ENCODE measurements at places on chromosomes 1 and 21. TPM values are rescaled to one million over a fixed set of nuclear protein-coding genes. Genes with fewer than 3 reads are reported as not detected.

- H3K4me1 ChIP-seq: no peaks in the 10 kb centered on the region
- no peak overlapping the region for H3K4me3 ChIP-seq
- DNase-seq: no peak
- no peaks in the 10 kb centered on the region for H3K27me3 ChIP-seq
- H3K27ac ChIP-seq: no peak overlapping the region
- H3K36me3 ChIP-seq: no peaks in the 10 kb centered on the region
Observed at GRCh38 chr1:218872026-218872425, 301.7 kb upstream of the LYPLAL1 start.

The SH3D21 gene
- 9.3 TPM for total RNA-seq

The HTR6 gene
- not detected for total RNA-seq

The PEX10 gene
- total RNA-seq: 23.7 TPM

The RSPH1 gene
- total RNA-seq: 0.32 TPM

The RGS16 gene
- total RNA-seq: 68.1 TPM

The CFAP107 gene
- not detected for total RNA-seq

The CD5L gene
- total RNA-seq: not detected

The FCRLA gene
- total RNA-seq: 0.56 TPM

The CLCA1 gene
- total RNA-seq: not detected

DNA sequence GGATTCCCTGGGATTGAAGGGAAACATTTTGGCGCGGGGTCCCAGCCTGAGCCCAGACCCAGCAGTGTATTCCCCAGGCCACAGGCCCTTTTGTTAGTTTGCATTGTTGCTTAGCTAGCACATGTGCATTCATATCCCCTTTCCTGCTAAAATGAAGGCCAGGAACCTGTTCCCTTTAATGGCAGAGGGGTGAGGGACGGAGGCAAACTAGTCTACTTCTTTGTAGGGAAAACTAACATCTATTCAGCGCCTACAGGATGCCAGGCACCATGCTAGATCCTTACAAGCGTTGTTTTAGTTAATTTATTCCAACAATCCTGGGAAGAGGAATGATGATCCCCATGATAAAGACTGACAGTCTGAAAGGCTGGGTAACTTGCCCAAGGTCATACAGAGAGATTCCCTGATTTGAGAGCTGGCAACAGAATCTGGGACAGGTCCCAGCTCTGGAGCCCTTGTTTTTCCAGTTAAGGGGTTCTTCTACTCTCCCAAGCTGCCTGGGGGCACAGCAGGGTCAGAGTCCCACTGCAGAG is 595 bp upstream of the E2F2 start:
- DNase-seq: no peak
- peak overlapping the region; percentile 97 for H3K27ac ChIP-seq
- H3K4me3 ChIP-seq: peak overlapping the region; percentile 92
- peaks cover 11% of the 10 kb centered on the region for H3K27me3 ChIP-seq
- peaks cover 31% of the 10 kb centered on the region for H3K36me3 ChIP-seq
- peaks cover 44% of the 10 kb centered on the region for H3K4me1 ChIP-seq

GRCh38 chr1:181192316-181192715 is 103.8 kb downstream of the IER5 start:
- H3K4me1 ChIP-seq: peaks cover 2% of the 10 kb centered on the region
- no peak overlapping the region for H3K4me3 ChIP-seq
- H3K27ac ChIP-seq: no peak overlapping the region
- no peaks in the 10 kb centered on the region for H3K27me3 ChIP-seq
- no peak for DNase-seq
- H3K36me3 ChIP-seq: no peaks in the 10 kb centered on the region

- H3K4me1 ChIP-seq: no peaks in the 10 kb centered on the region
- no peaks in the 10 kb centered on the region for H3K36me3 ChIP-seq
Observed at GRCh38 chr1:117181630-117182041, 29.1 kb downstream of the VTCN1 start.

GRCh38 chr1:18644973-18645746 is 14.5 kb downstream of the PAX7 start:
- peaks cover 95% of the 10 kb centered on the region for H3K27me3 ChIP-seq
- H3K27ac ChIP-seq: no peak overlapping the region
- H3K4me3 ChIP-seq: peak overlapping the region; percentile 54
- no peak for DNase-seq
- peaks cover 29% of the 10 kb centered on the region for H3K4me1 ChIP-seq
- no peaks in the 10 kb centered on the region for H3K36me3 ChIP-seq

DNA sequence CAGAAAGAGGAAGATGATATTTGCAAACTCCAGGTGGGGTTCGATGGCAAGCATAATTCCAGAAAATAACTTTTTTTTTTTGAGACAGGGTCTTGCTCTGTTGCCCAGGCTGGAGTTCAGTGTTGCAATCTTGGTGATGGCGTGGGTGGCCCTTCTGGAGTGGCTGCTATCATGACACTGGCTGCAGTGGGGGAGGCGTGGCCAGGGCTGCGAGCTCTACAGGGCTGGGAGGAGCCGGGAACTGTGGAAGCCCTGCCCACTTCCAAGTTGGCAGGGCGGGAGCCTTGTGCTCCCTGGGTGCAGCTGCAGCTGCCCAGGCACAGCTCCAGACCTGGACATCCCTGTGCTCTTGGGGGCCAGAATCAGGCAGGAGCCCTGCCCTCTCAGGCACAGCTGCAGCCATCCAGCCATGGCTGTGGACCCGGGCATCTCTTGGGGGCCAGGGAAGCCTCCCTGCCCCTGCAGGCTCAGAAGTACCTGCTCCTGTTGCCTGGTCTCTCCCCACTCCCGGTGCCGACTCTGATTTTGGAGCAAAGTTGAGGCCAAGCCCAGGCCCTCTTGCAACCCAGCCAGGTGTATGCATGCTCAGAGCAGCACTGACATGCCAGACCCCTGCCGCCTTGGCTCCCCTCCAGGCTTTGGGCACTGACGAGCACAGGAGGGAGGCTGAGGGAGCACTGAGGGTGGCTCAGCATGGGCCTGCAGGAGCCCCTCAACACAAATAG is 7.2 kb upstream of the BCL10 start:
- no peak overlapping the region for H3K27ac ChIP-seq
- H3K27me3 ChIP-seq: no peaks in the 10 kb centered on the region
- no peak for DNase-seq
- peaks cover 6% of the 10 kb centered on the region for H3K4me1 ChIP-seq
- no peak overlapping the region for H3K4me3 ChIP-seq

DNA sequence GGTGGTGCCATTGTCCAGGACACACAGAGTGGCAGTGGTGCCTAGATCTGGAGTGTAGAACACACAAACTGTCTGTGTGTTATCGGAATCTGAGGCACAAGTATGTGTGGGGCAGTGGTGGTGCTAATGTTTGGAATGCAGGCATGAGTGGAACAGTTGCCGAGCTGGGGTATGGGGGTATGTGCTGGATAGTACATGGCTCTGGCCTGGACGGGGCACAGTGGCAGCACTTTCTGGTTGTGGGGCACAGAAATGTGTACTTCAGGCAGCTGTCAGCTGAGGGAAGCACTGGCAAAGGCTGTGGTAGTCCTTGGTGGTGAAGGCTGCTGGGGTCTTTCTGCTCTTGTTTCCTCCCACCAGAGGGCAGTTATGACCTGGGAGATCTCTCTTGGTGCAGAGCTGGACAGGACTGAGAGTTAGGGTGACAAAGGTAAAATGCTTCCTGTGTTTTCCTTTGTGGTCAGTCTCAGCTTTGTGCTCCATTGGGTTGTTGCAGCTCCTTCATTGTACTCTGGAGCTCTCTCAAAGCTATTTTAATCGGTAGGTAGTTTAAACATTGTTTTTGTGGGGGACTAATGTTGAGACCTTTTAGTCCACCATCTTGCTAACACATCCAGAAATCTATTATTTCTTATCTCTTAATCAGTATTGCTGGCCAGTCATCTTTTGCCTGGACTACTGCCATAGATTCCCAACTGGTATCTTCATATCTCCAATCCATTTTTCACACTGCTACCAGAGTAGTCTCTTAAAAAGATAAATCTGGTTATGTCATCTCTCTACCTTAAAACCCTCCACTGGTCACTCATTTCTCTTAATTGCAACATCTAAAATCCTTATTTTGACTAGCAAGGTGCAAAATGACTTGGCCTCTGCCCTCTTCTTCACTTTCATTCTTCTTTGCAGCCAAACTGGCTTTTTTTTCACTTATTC is 83.9 kb upstream of the NBPF4 start:
- H3K27ac ChIP-seq: no peak overlapping the region
- H3K4me3 ChIP-seq: no peak overlapping the region

DNA sequence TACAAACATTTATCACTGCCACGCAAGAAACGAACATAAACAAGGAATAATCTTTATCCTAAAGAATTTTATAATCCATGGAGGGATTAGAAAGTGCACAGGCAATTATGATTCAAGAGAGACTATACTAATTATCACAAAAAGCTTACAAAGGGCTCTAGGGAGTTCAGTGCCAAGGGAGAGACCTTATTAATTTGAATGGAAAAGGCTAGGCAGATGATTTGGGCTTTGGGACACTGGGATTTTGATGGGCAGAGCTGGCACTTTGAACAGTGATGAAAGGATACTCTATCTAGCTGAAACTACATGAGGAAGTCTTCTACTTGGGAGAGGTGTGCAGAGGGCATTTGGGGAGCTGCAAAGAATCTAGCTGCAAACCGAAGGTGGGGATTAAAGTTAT is 48.9 kb upstream of the IVNS1ABP start:
- DNase-seq: no peak
- no peaks in the 10 kb centered on the region for H3K4me1 ChIP-seq
- no peaks in the 10 kb centered on the region for H3K27me3 ChIP-seq
- peaks cover 4% of the 10 kb centered on the region for H3K36me3 ChIP-seq
- H3K27ac ChIP-seq: no peak overlapping the region
- H3K4me3 ChIP-seq: no peak overlapping the region

GRCh38 chr1:107457989-107458388 is 317.1 kb downstream of the NTNG1 start:
- no peak for DNase-seq
- no peaks in the 10 kb centered on the region for H3K36me3 ChIP-seq
- no peaks in the 10 kb centered on the region for H3K4me1 ChIP-seq

GRCh38 chr1:203640723-203641502 is 14.3 kb downstream of the ATP2B4 start:
- H3K27me3 ChIP-seq: no peaks in the 10 kb centered on the region
- DNase-seq: no peak
- peaks cover 21% of the 10 kb centered on the region for H3K4me1 ChIP-seq
- no peak overlapping the region for H3K4me3 ChIP-seq

DNA sequence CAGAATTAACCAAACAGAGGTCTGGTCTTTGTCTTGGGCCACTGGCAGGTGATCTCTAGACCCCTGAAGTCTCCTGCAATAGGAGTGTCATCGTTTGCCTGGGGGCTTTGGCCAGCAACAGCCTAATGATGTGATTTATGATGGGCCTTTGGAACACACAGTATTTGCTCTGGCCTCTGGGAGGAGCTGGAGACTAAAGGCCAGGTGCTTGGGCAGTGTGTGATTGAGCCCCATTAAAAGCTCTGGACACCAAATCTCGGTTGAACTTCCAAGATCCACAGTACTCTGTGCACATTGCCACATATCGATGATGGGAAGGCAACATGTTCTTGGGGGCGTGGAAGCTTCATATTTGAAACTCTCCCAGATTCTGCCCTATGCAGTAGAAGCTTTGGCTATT is 32.0 kb upstream of the TLR5 start:
- H3K4me3 ChIP-seq: no peak overlapping the region
- DNase-seq: no peak
- peaks cover 10% of the 10 kb centered on the region for H3K27me3 ChIP-seq
- no peaks in the 10 kb centered on the region for H3K36me3 ChIP-seq
- H3K4me1 ChIP-seq: peaks cover 3% of the 10 kb centered on the region
- H3K27ac ChIP-seq: no peak overlapping the region

The IGSF3 gene
- total RNA-seq: 0.70 TPM

The SLFNL1 gene
- 0.08 TPM for total RNA-seq

The AADACL3 gene
- total RNA-seq: not detected

- H3K4me1 ChIP-seq: no peaks in the 10 kb centered on the region
- DNase-seq: no peak
- H3K27ac ChIP-seq: no peak overlapping the region
- no peak overlapping the region for H3K4me3 ChIP-seq
- no peaks in the 10 kb centered on the region for H3K27me3 ChIP-seq
Observed at GRCh38 chr21:16583556-16583955, 853.8 kb downstream of the USP25 start.

The KIF21B gene
- total RNA-seq: 55.7 TPM

GRCh38 chr1:229156872-229157271 is 114.0 kb upstream of the RAB4A start:
- no peaks in the 10 kb centered on the region for H3K27me3 ChIP-seq
- H3K36me3 ChIP-seq: peaks cover 2% of the 10 kb centered on the region
- DNase-seq: no peak
- H3K4me3 ChIP-seq: no peak overlapping the region
- H3K27ac ChIP-seq: no peak overlapping the region
- H3K4me1 ChIP-seq: peaks cover 16% of the 10 kb centered on the region

The PTGFRN gene
- total RNA-seq: 8.7 TPM

DNA sequence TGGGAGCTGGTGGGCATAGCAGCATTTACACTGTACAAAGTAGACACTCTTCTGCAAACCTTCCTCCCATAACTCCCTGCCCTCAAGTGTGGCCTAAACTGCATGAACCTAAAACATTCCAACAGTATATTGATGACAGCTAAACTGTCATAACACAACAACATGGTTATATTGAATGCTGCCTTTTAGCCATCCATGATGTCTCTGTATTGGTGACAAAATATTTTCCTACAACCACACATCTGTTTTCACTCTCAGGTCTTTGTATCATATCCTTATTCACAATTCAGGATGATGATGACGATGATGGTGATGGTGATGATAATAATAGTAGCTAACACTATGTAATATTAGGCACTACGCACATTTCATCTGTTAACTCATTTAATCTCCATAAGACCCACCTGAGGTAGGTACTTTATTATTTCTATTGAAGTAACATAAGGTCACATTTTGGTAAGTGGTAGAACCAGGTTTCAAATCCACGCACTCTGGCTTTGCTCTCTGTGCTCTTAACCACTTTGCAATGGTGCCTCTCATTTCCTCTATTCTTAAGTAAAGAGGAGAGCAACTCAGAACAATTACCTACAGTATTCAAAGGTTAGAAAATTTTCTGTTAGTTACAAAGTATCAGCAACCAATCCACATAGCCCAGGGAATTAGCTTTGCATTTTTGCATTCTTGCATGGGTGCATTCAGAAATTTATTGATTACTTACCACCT is 185.1 kb upstream of the LMO4 start:
- H3K27ac ChIP-seq: no peak overlapping the region
- H3K4me1 ChIP-seq: no peaks in the 10 kb centered on the region
- no peaks in the 10 kb centered on the region for H3K36me3 ChIP-seq
- no peak overlapping the region for H3K4me3 ChIP-seq

The ERO1B gene
- 2.8 TPM for total RNA-seq

GRCh38 chr1:65471213-65471833 is 50.9 kb downstream of the LEPR start:
- no peaks in the 10 kb centered on the region for H3K4me1 ChIP-seq
- H3K27me3 ChIP-seq: no peaks in the 10 kb centered on the region
- no peak for DNase-seq
- no peak overlapping the region for H3K27ac ChIP-seq
- H3K36me3 ChIP-seq: peaks cover 4% of the 10 kb centered on the region

GRCh38 chr1:27391511-27392095 is 819 bp upstream of the GPR3 start:
- H3K4me1 ChIP-seq: peaks cover 7% of the 10 kb centered on the region
- no peaks in the 10 kb centered on the region for H3K36me3 ChIP-seq
- peak overlapping the region; percentile 84 for H3K4me3 ChIP-seq
- DNase-seq: peak; percentile 48
- peak overlapping the region; percentile 92 for H3K27ac ChIP-seq

Measured in activated naive CD8-positive, alpha-beta T cell treated with anti-CD3 and anti-CD28 coated beads for 36 hours (primary cell).